ENCODE measurements at places on chromosomes 5 and 9.
A peak's percentile ranks its signal among the peaks of the same experiment; 100 is the strongest.

- no peak for DNase-seq
These were observed 32.2 kb downstream of the ANKS6 start for GRCh38 chr9:98763986-98764745.

DNA sequence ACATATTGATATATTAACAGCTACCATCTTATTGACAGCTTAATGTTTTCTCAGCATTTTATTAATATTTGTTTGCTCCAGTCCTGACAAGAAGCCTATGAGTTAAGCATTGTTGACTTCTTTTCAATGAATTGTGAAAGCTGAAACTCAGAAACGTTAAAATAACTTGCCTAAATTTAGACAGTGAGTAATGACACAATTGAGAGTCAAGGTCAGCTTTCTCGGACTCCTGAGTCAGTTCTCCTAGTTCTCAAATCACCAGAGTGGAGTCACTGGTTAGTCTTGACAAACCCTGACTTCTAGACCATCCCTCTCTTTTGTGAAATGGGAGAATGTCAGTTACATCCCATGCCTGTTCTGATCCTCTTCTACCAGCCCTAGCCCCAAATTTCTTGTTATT is 222.7 kb upstream of the ACO1 start:
- DNase-seq, result no peak

DNA sequence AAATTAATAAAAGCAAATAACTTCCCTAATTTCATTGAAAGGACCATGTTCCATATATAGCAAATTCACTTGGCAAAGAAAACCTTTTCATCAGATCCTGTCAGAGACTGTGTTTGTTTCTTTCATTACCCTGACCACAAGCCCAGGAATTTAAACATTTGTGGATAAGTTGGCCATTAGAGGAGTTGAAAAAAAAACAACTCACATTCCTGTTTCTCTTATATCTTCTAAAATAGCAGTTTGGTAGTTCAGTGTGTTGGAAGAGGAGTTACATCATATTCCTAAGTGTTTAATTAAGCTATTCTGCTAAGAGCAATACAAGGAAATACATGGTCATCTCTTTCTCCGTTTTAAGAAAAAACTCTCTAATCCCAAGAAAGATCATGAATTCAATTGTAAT is 505.6 kb downstream of the TLE1 start:
- DNase-seq, result peak; percentile 41

DNA sequence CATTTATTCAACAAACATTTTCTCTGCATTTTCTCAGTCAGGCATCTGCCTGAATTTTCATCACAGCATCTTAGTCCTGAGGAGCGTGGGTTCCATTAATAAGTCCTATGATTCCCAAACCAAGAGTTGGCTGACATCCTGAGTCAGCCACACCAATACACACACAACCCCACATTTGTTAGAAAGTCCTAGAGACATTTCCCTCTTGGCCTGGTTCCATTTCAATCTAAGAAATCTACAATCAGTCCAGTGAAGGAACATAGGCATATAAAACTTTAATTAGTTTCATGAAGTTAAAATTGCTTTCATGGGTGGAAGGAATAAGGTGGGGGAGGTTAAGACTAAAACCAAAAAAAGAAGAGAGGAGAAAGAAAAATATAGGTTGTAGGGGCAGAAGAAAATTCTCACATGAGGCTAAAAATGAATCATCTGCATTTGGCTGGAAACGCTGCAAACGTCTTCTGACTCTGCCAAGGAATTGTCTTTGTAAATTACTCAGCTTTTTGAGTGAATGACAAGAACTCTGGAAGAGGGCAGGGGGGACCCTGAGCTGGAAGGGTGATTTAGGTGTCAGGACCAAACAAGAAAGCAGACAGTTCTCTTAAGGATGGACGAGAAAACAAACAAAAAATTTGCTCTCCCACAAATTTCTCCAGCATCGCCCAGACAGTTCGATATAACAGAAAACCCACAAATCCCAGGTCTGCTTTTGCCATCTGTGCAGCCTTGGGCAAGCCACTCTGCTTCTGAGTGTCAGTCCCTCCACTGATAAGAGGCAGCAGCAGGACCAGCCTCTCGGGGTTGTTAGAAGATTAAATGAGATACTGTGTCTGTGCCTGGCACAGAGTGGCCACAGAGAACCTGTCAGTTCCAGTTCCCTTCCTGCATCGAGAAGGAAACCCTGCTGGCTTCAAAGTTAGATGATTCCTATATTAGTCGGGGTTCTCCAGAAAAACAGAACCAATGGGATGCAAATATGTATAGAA is 289.7 kb downstream of the CDK5RAP2 start:
- no peak for DNase-seq

- DNase-seq, result no peak
These were observed 24.2 kb upstream of the TMEM171 start for GRCh38 chr5:73096239-73096575.

- DNase-seq, result no peak
These were observed 30.0 kb upstream of the PHF2 start for GRCh38 chr9:93546356-93546755.

GRCh38 chr5:35030426-35031100 is 17.2 kb downstream of the AGXT2 start:
- no peak for DNase-seq

DNA sequence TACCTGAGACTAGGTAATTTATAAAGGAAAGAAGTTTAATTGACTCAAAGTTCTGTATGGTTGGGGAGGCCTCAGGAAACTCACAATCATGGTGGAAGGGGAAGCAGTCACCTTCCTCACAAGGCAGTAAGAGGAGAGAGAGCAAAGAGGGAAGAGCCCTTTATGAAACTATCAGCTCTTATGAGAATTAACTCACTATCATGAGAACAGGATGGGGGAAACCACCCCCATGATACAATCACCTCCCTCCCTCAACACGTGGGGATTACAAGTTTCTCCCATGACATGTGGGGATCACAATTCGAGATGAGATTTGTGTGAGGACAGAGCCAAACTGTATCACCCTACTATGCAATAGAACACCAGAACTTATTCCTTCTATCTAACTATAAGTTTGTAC is 27.9 kb downstream of the CD274 start:
- no peak for DNase-seq

- no peak for DNase-seq
These were observed 221.5 kb upstream of the FAM174A start for GRCh38 chr5:100313657-100314056.

DNA sequence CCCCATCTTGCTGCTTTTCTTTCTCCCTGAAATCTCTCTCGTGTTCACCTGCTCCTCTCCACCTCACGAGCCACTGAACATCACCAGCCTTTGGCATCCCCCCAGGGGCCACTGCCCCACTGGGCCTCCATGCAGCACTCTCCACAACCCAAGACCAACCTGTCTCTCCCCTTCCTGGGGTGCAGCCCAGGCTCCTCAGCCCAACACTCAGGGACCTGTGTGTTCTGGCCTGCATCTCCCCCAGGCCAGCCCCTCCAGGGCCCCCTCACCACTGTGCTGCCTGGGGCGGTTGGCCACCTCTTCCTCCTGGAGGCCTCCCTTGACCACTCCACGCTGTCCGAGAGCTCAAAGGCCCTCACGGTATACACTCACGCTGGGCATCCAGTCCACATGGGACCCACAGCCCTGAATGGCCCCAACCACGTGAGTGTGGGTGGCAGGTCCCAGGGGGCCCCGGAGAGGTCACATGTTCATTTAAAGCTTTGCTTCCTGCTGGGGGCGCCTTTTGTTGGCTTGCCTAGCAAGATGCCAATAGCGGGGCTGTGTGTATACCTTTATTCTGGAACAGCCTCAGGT is 453 bp upstream of the DOK3 start:
- no peak for DNase-seq

GRCh38 chr5:1297243-1297642 is 2.4 kb upstream of the TERT start:
- DNase-seq, result no peak

- peak; percentile 83 for DNase-seq
These were observed 24.9 kb downstream of the MELK start for GRCh38 chr9:36597412-36598178.

GRCh38 chr5:93359960-93360305 is 221.1 kb downstream of the NR2F1-AS1 start:
- DNase-seq, result no peak

DNA sequence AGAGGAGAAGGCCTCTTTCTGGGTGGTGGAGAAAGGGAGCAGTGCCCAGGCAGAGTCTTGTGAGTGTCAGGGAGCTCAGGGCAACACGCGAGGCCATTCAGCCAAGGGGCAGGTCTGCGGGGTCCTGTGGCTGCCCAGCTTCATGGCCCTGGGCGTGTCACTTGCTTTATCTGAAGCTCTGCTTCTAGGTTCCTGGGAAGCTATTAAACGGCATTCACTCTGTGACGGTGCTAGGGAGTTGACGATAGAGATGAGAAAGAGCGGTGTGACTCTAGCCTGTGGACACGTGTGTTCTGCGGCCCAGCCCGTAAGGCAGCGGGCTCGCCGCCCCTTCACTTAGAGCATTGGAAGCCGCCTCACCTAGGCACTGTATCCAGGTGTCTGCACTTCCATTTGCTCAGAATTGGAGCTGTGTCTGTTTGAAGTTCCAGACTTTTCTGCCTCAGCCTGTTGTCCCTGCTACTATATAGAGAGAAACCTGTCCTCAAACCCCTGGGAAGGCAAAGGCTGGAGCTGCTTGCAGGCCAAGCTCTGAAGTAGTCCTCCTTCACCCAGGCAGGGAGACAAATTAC is 88.3 kb downstream of the PHF2 start:
- no peak for DNase-seq

DNA sequence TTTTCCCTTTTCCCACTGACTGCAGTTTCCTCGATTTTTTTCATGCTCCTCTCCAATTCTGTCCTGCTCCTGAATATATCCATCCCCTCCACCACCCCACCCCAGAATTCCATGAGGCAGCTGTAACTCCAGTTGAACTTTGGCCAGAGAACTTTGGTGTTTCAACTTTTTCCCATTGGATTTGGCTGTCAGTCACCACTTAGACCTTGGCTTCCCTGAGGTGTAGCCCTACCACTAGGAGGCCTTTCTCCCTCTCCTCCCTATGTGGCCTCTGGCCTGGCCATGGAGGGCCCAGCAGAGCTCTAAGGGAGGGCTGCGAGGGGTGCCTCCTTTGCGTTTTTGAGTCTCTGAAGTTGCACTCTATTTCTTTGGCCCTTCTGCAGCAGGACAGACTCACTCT is 261.3 kb downstream of the PIK3R1 start:
- DNase-seq, result peak; percentile 42

DNA sequence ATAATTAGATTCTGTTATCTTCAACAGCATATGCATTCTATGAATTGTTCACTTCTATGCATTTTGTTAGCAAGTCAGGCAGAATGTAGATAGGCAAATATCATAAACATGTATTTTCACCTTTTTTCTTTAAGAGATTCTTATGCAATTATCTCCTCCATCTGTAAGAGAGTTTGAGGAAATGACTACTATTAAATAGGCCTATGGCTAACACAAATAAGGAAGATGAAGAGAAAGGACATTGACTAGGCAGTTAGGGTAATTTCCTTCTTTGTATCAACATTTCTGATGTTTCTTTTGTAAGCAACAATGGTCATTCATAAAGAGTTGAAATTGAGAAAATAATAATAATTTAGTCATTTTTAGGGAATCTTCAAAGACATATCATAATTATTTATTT is 145.2 kb upstream of the CDH12 start:
- DNase-seq, result no peak

- DNase-seq, result no peak
These were observed 6.6 kb downstream of the BARX1 start for GRCh38 chr9:93948441-93949072.

DNA sequence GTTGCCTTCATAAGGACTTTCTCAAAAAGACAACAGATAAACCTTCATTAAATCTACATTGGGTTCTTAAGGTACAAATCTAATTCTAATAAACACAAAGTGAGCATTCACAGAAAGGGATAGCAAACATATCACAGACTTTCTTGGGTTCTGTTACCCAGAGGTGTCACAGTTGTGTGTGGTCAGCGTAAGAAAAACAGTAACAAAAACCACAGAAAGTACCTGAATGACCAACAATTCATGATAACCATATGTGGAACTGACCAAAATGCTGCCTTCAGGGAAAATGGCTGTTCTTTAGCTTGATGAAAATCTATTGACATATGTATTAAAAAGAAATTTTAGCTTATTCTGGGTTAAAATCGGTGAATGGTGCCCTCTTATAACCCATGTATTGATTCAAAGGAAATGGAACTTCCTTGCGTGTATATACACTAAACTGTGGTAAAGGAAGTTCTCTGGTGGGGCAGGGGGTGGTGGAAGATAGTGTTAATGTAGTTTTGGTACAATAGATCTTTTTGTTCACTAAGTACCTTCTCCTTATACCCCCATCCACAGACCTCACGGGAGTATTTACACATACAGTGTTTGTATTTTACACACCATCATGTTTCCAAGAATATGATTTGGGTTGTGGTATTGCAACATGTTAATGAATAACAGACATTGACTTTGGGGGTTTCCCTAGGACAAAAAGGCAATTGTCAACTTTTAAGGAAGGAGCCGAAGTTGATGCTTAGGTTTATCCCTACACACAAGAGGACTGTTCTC is 152.5 kb downstream of the APBA1 start:
- no peak for DNase-seq

GRCh38 chr5:57157131-57157530 is 16.7 kb upstream of the GPBP1 start:
- DNase-seq, result no peak

DNA sequence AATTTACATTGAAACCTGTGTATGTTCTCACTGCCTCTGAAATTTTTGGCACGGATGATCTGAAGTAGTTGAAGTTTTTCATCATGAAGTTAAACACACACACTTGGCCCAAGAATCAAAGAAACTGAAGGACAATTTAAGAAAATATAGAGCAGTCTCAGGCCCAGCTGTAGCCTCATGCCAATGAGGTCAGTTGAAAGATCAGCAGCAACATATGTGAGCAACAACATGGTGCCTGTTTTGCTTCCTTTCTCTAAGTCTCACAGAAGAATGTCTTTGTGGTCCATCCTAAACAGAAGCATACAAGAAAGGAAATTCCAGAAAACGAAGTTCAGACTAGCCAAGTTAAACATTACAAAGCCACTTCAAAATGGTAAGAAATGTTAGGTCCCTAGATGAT is 1737.2 kb downstream of the MAT2B start:
- no peak for DNase-seq

DNA sequence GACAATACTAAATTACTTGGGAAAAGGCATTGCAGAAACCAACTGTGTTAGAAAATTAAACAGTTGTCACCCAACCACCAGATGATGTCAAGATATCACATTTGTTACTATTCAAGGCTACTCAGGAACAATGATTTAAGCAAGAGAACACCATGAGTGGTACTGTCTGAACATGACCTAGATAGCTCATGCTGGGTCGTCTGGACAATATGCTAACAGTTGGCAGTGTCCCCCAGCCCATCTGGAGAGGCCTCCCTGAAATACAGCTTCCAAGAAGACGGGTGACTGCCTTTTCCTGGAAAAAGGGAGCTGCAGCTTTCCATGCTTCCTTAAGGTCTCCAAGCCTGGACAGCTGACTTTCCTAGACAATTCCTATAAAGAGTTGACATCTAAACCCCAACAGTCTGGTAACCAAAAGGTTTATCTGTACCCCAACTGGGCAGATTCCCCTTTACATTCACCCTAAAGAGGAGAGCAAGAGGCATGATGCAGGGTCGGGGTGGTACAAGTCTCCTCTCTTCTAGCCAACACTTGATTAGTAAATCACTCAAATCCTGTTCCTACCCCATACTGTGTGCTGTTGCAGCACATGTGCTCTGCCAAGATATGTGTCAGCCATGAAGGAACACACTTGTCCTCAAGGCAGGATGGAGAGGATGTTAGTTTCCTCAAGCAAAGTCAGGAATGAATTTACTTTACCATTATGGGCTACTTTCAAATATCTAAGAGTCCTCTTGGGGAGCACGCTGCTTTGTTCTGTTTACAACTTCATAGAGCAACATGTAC is 433.0 kb downstream of the PDE4D start:
- DNase-seq, result peak; percentile 26
